ENCODE measurements at places on chromosomes 7 and 10.

DNA sequence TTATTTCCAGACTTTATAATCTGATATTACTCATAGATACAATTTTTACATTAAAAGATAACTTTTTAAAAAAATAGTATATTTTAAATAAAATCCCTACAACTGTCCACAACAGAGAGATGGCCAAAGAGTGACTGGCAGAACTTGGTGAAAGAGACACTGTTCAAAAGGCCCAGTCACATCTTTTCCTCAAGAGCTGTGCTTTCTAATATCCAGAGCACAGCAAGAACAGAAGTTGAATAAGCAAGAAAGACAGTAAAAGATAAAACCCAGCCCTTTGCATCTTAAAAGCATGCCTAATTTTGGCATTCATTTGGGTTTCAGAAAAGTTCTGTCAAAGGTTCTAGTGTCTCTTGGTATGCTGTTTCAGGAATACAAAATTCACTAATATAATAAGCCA is 6.9 kb downstream of the WASL start:
- no peak for DNase-seq

- no peak for DNase-seq
Measured at GRCh38 chr10:32680803-32681557, 235.0 kb downstream of the CCDC7 start.

- no peak for DNase-seq
Measured at GRCh38 chr10:24981161-24981710, 28.8 kb upstream of the PRTFDC1 start.

- no peak for DNase-seq
Measured at GRCh38 chr7:112211348-112211907, 4.9 kb downstream of the ZNF277 start.

- DNase-seq, result no peak
Measured at GRCh38 chr7:33888166-33888565, 17.2 kb upstream of the BMPER start.

DNA sequence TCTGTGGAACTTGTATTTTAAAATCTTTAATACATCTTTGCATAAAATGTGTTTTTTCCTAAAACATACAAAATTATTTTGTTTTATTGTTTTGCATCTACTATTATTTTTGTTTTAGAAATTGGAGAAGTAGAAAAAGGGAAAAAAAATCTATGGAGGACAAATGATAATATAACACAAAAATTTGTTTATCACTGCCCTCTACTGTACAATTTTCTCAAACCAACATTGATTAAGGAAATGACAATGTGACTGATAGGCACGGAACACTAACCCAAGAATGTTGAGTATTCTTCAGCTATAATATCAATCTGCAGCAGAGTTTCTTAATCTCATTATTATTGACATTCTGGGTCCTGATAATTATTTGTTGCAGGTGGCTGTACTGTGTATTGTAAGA is 9.5 kb upstream of the ING3 start:
- DNase-seq, result no peak

DNA sequence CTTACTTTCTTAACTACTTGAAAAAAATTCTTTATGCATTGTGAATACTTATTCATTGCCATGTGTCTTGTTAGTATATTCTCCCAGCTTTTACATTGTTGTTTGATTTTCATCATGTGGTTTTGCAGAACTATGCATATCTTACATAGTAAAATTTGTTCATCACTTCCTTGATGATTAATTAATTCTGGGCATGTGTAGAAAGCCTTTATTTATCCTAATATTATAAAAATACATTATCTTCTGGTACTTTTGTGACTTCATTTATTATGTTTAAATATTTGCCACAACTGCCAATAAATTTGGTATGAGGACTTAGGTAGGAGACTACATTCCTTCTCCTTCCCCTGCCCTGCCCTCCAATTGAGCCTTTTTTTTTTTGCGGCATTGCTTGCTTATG is 166.0 kb upstream of the ZNF32 start:
- DNase-seq, result no peak

DNA sequence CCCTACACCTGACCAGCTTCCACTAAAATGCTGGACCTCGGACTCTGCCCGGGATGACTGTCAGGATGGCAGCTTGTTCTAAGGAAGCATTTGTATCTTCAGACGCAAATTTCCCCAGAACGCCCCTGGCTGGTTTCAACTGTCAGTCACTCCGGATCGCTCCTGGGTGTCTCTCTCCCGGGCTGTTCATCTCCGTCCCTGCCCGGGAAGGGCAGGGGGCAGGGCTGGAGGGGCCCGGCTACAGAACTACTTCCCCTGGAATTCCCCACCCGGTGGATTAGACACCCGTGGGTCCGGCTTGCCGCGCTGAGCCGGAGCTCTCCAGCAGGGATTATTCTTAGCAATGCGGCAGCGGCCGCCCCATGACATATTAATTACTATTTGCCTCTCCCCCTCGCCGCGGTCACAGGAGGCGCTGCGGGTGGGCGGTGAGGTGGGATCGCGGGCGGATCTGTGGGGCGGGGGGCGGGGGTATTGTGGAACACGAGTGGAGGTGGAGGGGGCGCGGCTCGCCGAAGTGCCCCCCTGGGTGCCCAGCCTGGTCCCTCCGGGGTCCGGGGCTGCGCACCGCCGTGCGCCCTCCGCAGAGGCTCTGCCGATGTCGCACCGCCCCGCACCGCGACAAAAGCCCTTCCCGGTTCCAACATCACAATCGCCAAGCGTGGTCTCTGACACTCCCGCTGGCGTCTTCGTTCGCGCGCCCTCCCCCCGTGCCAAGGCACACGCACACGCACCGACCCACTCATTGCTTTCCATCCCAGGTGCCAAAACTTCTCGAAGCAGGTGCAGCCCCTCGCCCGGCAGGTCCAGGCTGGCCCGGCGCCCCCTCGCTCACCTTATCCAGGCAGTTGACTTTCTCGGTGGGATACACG is 276.1 kb upstream of the NEBL start:
- DNase-seq, result no peak

GRCh38 chr10:126903656-126904360 is 1.4 kb upstream of the DOCK1 start:
- no peak for DNase-seq

DNA sequence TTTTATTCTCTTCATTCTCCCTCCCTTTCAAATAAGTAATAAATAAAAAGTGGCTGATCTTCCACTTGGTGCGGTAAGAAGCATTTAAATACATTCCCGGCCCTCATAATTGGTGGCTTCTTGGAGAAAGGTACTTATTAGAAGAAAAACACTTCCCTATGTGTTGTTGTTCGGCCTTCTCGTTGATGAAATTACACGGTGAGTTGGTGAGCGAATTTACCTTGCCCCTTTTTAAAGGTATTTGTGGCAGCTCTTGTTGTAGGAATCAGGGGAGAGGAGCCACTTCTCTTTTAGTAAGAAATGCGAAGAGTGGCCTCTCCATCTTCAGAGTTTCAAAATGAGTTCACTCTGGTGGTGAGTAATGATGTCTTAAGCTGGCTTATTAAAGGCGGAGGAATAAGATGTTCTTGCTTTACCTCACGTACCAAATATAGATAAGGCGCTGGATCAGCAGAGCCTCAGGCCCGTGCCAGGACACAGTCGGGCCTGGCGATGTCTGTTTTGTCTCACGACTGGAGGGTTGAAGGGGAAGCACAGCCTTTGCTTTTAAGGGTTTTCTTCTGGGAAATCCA is 135.9 kb downstream of the CUX1 start:
- no peak for DNase-seq

GRCh38 chr7:101453617-101454016 is 90.9 kb downstream of the COL26A1 start:
- no peak for DNase-seq

- no peak for DNase-seq
Measured at GRCh38 chr7:33108554-33109004, 625 bp downstream of the RP9 start.

GRCh38 chr10:114893251-114893650 is 44.7 kb upstream of the TRUB1 start:
- no peak for DNase-seq

All from vagina (tissue), 2 donors.